Neural progenitor cell (in vitro differentiated cells): ENCODE measurements at places on chromosomes 7 and 10. TPM values are rescaled to one million over a fixed set of nuclear protein-coding genes. Genes with fewer than 3 reads are reported as not detected.

DNA sequence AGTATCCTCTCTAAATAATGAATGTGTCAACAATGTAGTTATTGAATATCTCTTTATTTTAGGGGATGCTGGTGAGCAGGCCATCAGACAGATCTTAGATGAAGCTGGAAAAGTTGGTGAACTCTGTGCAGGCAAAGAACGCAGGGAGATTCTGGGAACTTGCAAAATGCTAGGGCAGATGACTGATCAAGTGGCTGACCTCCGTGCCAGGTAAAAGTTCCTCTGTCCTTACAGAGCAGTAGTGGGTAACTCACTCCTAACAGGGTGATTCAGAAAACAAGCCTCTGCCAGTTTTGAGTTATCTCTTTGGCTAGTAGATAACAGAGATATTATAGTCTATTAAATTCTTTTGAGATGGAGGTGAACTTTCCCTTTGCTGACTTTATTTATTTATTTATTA, 67.3 kb downstream of the AP3M1 start:
- no peak for DNase-seq

DNA sequence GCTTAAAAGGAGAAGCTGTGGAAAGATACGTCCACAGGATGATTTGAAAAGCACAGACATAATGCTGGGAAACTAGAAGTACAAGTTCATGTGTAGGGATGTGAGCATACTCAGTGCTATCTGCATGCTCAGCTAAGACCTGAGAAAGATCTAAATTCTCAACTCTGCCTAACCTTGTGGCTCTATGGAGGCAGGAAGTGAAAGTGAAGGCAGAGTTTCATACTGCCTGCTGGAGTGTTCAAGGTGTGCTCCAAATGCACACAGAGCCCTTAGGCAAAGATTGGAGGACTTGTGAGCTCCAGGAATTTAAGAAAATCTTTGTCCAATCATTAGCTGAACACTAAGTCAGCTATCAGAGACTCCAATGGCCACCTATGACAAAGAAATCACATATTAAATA, 190.9 kb downstream of the RNLS start:
- no peak for DNase-seq

The SPDYE9 gene
- total RNA-seq, result not detected in 2 replicates

The PTN gene
- 162 and 207 TPM in 2 replicates for total RNA-seq

The SPDYE17 gene
- total RNA-seq, result not detected in 2 replicates

- no peak for DNase-seq
Measured at GRCh38 chr7:155326385-155326784, 28.7 kb downstream of the INSIG1 start.

DNA sequence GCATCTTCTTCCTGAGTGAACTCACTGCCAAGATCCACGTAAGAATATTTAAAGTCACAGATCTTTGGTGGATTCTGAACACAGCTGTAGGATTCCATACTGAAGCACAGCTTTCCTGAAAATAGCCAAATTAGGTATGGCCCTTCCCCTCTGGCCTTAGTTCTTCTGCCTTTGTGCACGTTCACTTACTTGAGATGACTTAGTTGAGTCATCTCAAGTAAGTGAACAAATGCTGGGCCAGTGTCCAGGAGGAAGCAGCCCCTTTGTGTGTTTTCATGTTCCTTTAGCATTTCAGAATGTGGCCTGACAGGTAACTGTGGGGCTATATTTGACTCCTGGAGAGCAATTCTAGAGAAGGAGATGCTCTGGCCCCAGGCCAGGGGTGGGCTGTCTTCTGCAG, 51.5 kb downstream of the CCNY start:
- no peak for DNase-seq

The ECHDC3 gene
- 2.1 and 10.1 TPM in 2 replicates for total RNA-seq

DNA sequence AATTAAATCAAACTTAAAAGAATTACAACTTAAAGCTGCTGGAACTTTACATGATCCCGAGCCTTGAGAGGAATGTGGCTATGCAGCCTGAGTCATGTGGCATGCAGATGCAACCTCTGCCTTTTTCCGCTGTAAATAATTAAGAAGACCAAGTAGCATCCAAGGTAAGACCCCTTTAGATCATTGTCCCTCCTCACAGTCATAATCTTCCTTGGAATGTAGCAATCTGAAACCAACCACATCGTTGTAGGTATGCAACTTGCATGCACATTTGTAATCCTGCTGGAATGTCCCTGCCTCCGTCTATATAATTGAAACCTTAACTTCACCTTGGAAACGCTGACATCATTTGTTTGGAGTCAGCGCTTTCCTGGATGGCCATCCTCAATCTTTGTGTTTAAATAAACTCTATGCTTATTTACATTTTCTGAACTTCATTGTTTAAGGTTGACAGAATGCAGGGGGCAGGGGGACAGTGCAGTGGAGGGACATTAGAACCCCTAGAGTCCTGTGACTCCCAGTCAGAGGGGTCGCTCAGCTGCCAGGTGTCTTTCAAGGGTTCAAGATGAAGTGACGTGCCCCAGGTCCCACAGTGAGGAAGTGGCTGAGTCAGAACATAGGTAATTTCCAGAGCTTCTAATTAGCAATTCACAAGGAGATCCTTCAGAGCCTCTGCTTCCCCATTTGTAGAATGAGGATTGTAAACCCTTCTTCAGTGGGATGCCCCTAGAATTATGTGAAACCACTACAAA, 110.7 kb downstream of the RALA start:
- DNase-seq, result peak; percentile 66

The POLR2J2 gene
- 1.7 and 2.6 TPM in 2 replicates for total RNA-seq

The OR2A42 gene
- 0.15 TPM in 1 of 2 replicates, not detected in the other for total RNA-seq

- no peak for DNase-seq
Measured at GRCh38 chr7:142943706-142944268, 4.5 kb downstream of the LLCFC1 start.

DNA sequence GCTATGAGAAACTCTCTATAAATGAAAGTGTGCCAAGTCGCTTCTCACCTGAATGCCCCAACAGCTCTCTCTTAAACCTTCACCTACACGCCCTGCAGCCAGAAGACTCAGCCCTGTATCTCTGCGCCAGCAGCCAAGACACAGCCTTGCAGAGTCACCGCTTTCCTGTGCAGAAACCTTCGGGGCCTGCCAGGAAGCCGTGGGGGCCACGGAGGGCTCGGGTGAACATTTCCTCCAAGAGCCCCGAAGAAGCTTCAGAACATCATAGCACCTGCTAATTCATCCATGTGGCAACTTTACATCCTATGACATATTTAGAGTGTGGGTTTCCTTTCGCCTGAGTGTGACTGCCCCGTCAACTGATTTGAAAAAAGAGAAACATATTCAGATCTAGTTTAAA, 55.7 kb upstream of the PRSS58 start:
- no peak for DNase-seq
